HS-27A (cell line): ENCODE measurements at places on chromosomes 3 and 15.

GRCh38 chr3:179666030-179666429 is 13.2 kb downstream of the USP13 start:
- DNase-seq = no peak

DNA sequence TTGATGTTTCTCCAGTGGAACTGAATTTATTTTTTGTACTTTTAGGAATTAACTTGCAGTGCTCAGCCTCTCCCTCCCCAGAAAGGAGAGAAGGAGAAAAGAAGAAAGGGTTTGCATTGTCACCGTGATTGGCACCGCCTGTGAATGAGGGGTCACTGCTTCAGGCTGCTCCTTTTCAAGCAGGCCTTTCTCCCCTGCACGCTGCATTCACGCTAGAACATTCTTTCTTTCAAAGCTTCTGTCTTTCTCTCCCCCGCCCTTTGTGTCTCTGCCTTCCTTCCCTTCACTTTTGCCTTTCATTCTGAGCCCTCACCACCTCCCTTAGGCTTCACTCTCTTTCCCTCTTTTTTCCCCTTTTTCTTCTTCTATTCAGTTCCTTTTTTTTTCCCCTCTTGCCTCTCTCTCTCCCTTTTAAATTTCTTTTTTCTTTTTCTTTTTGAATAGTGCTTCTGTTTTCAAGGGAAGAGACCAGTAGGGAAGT is 42.4 kb downstream of the ZNF710 start:
- no peak for DNase-seq

DNA sequence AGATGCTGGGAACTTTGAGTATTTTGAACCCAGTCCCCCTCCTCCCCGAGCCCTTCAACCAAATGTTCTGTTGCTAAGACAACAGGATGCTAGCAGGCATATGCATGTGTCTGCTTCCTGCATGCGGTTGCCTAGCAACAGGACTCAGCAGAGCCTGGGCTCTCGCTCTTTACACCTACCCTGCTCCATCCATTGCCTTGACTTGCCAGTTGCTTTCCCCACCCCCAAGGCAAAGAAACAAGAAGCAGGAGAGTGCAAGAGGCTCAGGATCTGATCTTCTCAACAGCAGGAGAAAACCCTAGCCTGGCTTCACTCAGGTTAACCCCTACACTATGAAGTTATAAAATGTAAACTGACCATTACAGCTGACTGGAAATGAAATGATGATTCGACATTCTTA is 393.0 kb downstream of the IGSF11 start:
- no peak for DNase-seq

GRCh38 chr3:9916734-9917680 is at the start of gene IL17RC:
Gene IL17RC, plus strand, starts transcription at chr3:9917098. Its CDS starts 218 bp downstream, at chr3:9917316.
- peak; percentile 53 for DNase-seq

DNA sequence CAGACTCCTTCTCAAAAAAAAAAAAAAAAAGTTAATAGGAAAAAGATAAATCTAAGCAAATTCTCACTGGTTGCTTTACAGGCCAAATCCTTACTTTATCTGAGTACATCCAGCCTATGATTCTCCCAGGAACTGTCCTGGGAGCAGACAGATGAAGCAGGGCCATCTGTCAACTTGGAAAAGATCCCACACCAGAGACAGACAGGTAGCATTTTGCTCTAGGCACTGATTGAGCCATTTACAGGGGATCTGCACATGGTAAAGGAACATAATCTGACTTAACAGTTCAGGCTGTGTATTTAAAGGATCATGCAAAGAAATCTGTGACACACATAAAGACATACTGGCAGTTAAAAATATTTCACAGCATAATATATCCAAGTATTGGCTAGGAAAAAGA is 1006.5 kb downstream of the TBL1XR1 start:
- no peak for DNase-seq

GRCh38 chr3:126568776-126569342 is 10.1 kb upstream of the C3orf22 start:
- DNase-seq = no peak

GRCh38 chr15:101159936-101160815 is 91.7 kb downstream of the CHSY1 start:
- no peak for DNase-seq

GRCh38 chr3:161081633-161082032 is 23.5 kb downstream of the B3GALNT1 start:
- no peak for DNase-seq

- peak; percentile 91 for DNase-seq
Measured at GRCh38 chr3:58564456-58565160, 12.6 kb downstream of the FAM107A start.

DNA sequence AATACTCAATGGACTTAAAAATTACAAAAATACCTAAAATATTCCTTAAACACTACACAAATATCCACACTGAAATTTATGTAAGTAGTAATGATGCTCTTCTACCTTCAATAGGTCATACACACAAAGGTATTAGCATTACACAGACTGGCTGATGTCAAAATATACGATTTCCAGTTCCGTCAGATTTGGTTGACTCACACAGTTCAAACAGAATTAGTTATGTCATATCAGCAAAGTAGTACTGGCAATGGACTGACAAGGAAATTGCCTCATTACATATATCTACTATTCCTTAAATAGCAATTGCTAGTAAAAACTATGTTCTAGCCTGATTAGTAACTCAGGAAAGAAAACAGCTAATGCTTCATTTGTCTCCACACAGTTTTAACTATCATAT is 70.8 kb downstream of the ADAM10 start:
- no peak for DNase-seq

DNA sequence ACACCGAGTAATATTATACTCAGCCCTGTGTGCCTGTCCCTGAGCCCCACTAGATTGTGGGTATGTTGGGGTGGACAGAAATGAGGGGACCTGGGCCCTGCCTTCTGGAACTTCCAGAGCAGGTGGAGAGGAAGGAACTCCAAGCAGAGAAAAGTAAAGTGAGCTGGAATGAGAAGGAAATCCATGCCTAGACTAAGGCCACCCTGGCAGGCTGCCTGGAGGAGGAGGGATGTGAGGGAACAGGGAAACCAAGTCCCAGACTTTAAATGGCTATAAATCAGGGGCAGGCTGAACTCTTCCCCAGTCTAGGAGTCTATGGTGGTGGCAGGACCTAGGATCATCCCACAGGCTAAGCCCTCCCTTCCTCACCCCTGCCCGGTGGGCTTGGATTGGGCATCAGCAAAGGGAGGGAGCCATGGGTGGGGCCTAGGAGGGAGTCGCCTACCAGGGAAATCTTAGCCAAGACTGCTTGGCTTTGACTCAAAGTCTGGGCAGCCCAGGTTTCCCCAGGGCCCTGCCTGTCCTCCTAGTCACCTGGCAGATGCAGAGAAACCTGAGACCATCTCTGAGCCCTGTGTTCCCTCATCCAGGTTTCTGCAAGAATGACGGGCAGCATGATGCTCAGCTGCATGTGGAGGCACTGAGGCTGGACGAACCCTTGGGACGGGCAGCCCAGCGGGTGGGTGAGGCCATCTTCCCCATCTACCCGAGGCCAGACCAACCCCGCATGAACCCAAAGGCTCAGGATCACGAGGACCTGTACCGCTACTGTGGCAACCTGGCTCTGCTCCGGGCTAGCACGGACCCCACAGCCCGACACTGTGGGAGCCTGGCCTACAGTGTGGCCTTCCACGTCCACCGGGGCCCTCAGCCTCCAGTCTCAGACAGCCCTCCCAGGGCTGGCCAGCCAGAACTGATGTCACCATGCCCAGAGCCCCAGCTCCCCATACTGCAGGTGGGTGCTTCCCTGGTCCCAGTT is 15.6 kb upstream of the STRA6 start:
- no peak for DNase-seq

DNA sequence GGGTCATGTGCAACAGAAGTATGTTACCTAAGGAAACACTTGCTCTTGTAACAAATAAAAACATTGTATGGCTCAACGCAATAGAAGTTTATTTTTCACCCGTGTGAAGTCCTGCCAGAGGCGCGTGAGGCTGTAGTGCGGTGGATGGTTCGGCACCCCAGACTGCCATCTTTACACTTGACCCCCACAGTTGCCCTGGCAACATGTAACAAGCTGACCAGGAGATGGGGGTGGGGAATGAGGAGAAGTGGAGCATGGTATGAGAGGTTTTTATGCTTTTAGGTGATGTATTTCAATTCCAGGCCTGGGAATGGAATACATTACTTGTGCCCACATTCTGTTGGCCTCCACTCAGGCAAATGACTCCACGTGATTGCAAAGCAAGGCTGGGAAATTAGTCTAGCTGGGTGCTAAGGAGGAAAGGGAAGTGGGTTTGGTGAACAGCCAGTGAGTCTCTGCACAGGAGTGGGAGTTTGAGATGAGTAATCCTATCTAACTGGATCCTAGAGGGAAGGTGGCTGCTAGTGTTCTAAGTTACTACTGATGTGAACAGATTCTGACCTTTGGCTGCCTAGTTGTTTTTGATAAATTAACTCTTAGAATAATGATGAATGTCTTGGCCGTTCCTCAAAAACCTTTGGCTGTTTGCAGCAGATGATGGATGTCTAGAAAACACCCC is 33.8 kb upstream of the GREM1 start:
- no peak for DNase-seq

DNA sequence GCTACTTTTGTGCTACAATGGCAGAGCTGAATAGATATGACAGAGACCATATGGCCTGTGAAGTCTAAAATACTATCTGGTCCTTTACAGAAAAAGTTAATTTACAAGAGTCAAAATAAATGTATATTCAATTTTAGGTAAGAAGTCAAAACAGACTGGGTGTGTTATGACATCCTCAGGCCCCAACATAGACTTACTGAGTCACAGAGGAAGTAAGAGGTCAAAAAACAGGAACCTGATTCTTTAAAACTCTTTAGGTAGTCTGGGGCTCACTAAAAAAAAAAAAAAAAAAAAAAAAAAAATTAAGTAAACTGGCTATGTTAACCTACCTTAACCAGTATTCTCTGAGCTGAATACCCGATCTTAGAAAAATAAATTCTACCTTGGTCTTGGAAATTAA is 13.1 kb downstream of the DNAAF4 start:
- no peak for DNase-seq

GRCh38 chr3:21697707-21698106 is 53.3 kb downstream of the ZNF385D start:
- no peak for DNase-seq

- DNase-seq = no peak
Measured at GRCh38 chr3:9534429-9534828, 19.2 kb downstream of the LHFPL4 start.

DNA sequence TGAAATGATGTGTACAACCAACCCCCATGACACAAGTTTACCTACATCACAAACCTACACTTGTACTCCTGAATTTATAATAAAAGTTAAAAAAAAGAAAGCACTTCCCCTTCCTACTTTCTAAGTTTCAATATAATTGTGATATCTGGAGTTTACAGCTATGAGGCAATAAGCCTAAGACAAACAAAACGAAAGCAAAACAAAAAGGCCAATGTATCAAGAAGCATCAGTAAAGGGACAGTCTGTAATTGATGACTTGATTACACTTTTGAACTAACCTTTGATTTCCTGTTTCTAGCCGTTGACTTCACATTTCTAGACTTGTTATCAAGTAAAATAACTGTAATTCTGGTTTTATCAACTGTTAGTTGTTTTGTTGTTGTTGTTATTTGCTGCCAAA is 187.5 kb upstream of the CNTN3 start:
- DNase-seq = no peak

DNA sequence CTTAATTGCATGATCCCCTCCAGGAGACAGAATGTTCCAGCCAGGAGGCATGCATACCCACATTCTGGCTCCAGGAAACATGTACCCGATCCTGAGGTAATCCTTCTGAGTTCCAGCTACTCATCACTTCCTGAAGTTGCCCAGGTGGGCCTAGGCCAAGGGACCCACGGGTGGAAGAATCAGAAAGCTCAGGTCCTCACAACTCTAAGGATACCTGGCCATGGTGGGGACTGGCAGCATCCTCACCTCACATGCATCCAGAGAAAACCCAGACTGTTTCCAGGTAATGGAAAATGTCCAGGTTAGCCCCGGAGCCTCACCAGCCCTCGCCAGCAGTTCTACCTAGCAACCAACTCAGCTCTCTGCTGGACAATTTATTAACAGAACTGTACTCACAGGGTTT is 78.2 kb downstream of the DAPK2 start:
- no peak for DNase-seq

DNA sequence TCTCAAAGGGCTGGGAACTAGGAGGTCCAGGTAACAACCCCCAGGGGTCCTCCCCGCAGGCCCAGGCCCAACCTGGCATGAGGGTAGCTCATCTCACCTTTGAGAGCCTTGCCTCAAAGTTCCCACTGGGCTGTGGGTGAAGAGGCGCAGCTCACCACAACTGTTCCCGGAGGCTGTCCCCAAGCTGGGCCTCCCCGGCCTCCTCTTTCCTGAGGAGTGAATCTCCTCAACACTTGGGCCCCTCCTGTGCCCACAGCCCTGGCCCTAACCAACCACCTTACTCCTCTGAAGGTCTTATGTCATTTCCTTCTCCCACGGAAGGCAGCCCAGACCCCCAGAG is 27.5 kb upstream of the CORO2B start:
- no peak for DNase-seq

DNA sequence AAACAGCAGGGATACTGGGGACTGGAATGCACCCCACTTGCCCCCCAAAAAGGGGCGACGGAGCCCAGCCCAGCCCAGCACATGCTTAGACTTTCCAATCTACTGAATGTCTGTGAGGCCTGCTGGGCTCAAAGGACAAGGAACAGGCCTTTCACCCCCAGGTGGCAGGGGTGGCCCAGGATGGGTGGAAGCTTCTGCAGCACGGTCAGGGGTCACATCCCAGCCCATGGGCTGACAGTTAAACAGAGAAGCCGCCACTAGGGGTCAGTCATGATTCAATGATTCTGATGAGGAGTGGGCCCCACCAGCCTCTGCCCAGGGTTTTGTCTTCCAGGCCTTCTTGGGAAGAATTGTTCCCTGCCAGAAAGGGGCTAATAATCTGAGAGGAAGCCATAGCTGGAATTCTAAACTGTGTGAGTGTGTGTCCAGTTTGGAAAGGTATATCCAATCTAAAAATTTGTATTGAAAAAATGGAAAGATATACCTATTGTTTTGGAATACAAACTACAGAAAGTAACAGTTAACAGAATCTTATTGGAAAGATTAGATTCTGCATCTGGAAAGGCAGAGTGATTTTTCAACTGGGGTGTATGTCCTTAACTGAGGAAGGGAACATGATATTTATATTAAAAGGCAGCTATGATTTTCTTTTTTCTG is 2.2 kb downstream of the CHRNB4 start:
- no peak for DNase-seq

- DNase-seq = no peak
Measured at GRCh38 chr3:105154692-105155091, 212.0 kb upstream of the ALCAM start.

DNA sequence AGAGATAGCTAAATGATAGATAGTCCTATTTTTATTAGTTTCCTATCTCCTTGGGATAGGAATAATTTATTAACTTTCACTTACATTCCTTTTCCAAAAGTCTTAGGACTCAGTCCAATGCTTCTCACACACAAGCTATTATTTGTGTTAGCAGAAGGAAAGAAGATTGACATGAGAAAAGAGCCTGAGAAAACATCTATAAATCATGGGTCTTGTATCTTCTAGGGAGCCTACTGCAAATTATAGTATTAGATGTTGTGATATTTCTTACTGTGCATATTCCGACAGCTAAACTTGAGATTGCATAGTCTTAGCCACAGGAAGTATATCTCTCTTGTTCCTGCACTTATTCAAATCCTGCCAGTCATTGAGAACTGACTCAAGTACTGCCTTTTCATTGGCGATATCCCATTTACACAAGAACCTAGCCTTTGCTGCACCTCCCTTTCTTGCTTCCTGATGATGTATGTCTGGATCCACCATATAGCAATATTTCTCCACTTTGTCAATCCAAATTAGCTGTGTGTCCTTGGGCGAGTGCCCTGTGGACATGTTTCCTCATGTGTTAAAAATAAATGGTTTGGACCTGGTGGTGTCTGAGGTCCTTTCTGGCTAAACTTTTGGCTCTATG is 245.1 kb upstream of the LMCD1 start:
- DNase-seq = no peak
